ENCODE measurements at places on chromosomes 5 and 9. TPM values are rescaled to one million over a fixed set of nuclear protein-coding genes. Genes with fewer than 3 reads are reported as not detected.

DNA sequence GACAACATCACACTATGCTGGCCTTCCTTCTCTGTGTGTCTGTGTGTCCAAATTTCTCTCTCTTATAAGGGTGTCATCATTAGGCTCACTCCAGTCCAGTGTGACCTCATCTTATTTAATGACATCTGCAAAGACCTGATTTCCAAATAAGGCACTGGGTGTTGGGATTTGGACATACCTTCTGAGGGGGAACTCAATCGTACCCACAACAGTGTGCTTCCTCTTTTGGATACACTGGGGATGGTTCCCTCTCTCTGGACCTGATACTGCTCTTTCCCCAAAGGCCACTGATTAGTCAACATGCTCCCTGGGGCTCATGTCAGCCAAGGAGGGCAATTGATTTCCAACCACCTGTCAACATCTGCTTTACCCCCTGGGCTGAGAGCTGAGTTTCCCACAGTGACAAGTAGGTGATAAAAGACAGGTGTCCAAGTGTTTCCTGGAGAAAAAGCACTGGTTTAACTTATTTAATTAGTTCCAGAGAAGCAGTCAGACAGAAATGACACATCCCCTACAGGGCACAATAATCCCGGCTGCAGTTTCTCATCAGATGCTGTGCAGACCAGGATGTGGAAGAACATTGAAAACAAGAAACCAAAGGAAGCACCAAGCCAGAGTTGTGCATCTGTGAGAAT is 17.8 kb upstream of the CEP72 start:
- peaks cover 52% of the 10 kb centered on the region for H3K27me3 ChIP-seq
- H3K4me1 ChIP-seq = no peaks in the 10 kb centered on the region
- no peak for DNase-seq

DNA sequence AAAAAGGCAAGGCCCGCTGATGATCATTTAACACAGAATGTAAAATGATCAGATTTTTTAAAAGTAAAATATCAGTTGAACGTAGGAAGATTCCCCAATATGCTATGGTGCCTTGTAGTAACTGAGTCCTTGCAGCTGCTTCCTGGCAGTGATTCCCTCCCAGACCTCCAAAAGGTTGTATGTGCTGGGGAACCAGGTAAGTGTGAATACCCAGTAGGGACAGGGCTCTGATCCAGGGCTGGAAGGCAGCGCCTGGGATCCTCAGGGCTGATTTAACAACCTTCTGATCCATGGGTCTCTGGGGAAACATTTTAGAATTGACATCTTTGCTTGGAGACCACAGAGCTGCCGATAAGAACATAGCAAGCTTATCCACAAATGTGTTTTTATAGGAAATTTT is 76.7 kb upstream of the IL6ST start:
- no peaks in the 10 kb centered on the region for H3K36me3 ChIP-seq
- H3K27me3 ChIP-seq = no peaks in the 10 kb centered on the region
- peaks cover 58% of the 10 kb centered on the region for H3K4me1 ChIP-seq
- no peak for DNase-seq
- H3K27ac ChIP-seq = no peak overlapping the region
- H3K4me3 ChIP-seq = no peak overlapping the region

- no peak for DNase-seq
- H3K4me3 ChIP-seq = no peak overlapping the region
- peaks cover 85% of the 10 kb centered on the region for H3K27me3 ChIP-seq
- H3K27ac ChIP-seq = no peak overlapping the region
- peaks cover 13% of the 10 kb centered on the region for H3K4me1 ChIP-seq
- H3K36me3 ChIP-seq = no peaks in the 10 kb centered on the region
These were observed 33.4 kb upstream of the UNC5A start for GRCh38 chr5:176776916-176777315.

GRCh38 chr9:124784509-124784908 is 7.6 kb downstream of the OLFML2A start:
- no peaks in the 10 kb centered on the region for H3K36me3 ChIP-seq
- peaks cover 22% of the 10 kb centered on the region for H3K4me1 ChIP-seq
- H3K4me3 ChIP-seq = no peak overlapping the region
- no peak for DNase-seq
- H3K27ac ChIP-seq = no peak overlapping the region
- H3K27me3 ChIP-seq = no peaks in the 10 kb centered on the region

DNA sequence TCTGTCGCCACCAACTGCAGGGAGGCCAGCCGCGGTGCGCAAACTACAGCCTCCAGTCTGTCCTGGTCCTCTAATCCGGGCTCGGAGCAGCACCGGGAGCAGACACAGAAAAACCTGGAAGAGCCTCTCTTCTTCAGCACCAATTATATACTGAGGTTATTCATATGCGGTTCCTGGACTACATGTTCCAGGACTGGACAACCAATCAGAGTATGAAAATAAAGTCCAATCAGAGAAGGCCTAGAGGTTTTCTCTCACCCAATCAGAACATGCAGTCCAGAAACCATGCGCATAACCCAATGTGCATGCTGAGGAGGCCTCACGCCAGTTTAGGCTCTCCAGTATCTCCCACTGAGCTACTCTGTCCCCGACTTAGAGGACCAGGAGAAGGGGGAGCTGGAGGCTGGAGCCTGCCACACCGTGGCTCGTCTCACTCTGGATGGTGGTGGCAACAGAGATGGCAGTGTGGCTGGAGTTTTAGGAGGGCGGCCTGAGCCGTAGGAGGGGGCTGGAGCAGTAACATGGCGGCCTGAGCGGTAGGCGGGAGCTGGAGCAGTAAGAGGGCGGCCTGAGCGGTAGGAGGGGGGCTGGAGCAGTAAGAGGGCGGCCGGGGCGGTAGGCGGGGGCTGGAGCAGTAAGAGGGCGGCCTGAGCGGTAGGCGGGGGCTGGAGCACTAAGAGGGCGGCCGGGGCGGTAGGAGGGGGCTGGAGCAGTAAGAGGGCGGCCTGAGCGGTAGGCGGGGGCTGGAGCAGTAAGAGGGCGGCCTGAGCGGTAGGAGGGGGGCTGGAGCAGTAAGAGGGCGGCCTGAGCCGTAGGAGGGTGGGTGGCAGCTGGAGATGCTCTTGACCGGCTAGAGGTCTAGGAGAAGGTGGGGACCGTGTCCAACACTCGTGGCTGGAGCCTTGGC is 20.4 kb upstream of the TRIM52 start:
- H3K4me3 ChIP-seq = peak overlapping the region; percentile 28
- no peaks in the 10 kb centered on the region for H3K27me3 ChIP-seq
- H3K4me1 ChIP-seq = peaks cover 5% of the 10 kb centered on the region

- no peaks in the 10 kb centered on the region for H3K27me3 ChIP-seq
- DNase-seq = peak; percentile 54
- peaks cover 16% of the 10 kb centered on the region for H3K4me1 ChIP-seq
These were observed 31.5 kb upstream of the ZFAND5 start for GRCh38 chr9:72396247-72397091.

DNA sequence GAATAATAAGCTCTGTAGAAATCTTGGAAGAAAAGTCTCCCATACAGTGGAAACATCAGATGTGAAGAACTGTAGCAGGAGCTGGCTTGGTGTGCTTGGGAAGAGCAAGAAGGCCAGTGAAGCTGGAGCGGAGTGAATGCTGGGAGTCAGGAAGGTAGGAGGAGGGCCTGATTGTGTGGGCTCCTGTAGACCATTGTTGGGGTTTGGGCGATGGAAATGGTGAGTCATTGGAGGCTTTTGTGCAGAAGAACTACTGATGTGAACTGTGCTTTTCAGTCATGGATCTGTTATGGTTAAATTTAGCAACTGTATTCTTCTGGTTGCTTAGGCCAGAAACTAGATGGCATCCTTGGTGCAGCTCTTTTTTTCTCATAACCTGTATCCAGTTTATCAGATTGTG is 2.3 kb downstream of the ICE1 start:
- no peak overlapping the region for H3K4me3 ChIP-seq
- no peak overlapping the region for H3K27ac ChIP-seq
- no peak for DNase-seq

CARTPT gene
- not detected for total RNA-seq

STPG3 gene
- total RNA-seq = not detected

ARHGEF37 gene
- 0.27 TPM for total RNA-seq

DIMT1 gene
- total RNA-seq = 37.7 TPM
